ENCODE measurements at places on chromosomes 13 and 19.

DNA sequence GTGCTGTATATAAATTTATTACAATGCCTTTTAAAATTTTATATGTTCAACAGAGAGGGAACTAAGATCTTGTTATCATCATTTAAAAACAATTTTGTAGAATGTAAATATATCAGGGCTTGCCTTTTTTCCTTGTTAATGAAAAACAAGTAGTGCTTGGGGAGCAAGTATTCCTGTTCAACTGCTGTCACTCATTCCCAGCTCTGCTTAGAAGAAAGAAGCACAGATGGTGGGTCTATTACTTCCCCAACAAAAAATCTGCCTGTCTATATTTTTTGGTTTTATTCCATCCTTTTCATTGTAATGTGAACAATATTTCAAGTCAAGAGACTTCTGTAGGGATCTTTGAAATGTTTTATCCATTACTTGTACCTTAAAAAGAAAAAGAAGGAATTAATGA, 503.9 kb downstream of the GPC5 start:
- no peaks in the 10 kb centered on the region for H3K27me3 ChIP-seq
- no peak for DNase-seq
- no peaks in the 10 kb centered on the region for H3K36me3 ChIP-seq
- no peak overlapping the region for H3K27ac ChIP-seq
- no peaks in the 10 kb centered on the region for H3K4me1 ChIP-seq
- no peak overlapping the region for H3K4me3 ChIP-seq

DNA sequence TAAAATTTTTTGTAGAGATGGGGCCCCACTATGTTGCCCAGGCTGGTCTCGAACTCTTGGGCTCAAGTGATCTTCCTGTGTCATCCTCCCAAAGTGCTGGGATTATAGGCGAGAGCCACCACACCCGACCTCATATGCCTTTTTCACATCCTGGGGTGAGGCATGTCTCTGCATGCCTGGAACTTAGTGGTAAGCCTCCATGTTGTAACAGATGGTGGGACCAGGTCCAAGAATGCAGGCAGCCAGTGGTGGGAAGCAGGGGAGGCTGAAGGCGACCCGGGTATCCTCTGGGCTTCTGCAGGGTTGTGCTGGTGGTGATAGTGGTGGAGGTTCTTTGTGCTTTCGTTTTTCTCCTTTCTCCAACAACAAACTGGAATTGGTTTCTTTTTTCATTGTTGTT, 30.1 kb upstream of the CCDC124 start:
- H3K27ac ChIP-seq: no peak overlapping the region
- no peaks in the 10 kb centered on the region for H3K27me3 ChIP-seq
- no peaks in the 10 kb centered on the region for H3K36me3 ChIP-seq
- H3K4me3 ChIP-seq: no peak overlapping the region
- H3K4me1 ChIP-seq: no peaks in the 10 kb centered on the region

GRCh38 chr19:17263712-17264640, 569 bp downstream of the USHBP1 start:
- peak overlapping the region; percentile 24 for H3K27ac ChIP-seq
- DNase-seq: no peak
- peaks cover 5% of the 10 kb centered on the region for H3K36me3 ChIP-seq
- no peaks in the 10 kb centered on the region for H3K27me3 ChIP-seq
- peaks cover 9% of the 10 kb centered on the region for H3K4me1 ChIP-seq

- no peak overlapping the region for H3K27ac ChIP-seq
- DNase-seq: no peak
- no peaks in the 10 kb centered on the region for H3K36me3 ChIP-seq
- no peak overlapping the region for H3K4me3 ChIP-seq
- H3K27me3 ChIP-seq: no peaks in the 10 kb centered on the region
These were observed 16.1 kb upstream of the CYSLTR2 start for GRCh38 chr13:48637601-48638000.

DNA sequence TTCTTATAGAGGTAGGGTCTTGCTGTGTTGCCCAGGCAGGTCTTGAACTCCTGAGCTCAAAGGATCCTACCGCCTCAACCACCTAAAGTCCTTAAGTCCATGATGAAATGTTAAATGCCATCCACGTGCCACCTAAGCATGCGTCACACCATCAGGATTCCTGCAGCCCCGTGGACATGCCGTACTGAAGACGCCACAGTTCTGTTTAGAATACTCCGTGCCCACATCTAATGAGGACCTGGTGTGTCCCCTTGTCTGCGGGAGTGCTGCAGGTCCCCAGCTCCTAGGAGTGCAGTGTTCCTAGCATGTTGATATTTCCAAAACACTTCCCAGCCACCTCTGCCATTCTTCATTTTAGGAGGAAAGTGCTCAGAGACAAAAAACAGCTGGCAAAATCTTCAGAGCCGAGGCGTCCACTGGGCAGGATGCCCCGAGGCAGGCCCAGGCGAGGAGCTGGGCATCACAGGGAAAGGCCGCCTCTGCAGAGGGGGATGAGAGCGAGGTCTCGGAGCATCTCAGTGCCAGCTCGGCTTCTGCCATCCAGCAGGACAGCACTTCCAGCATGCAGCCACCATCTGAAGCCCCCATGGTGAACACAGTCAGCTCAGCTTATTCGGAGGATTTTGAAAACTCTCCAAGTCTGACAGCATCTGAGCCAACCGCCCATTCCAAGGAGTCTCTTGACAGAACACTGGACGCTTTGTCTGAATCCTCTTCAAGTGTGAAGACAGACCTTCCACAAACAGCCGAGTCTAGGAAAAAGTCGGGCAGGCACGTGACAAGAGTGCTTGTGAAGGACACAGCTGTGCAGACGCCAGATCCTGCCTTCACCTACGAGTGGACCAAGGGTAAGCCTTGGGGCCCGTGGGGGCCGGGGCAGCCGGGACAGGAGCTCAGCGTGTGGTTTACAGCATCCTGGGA, 13.2 kb downstream of the C19orf44 start:
- H3K27ac ChIP-seq: peak overlapping the region; percentile 73
- no peak overlapping the region for H3K4me3 ChIP-seq
- peaks cover 17% of the 10 kb centered on the region for H3K4me1 ChIP-seq
- no peaks in the 10 kb centered on the region for H3K27me3 ChIP-seq
- DNase-seq: no peak

DNA sequence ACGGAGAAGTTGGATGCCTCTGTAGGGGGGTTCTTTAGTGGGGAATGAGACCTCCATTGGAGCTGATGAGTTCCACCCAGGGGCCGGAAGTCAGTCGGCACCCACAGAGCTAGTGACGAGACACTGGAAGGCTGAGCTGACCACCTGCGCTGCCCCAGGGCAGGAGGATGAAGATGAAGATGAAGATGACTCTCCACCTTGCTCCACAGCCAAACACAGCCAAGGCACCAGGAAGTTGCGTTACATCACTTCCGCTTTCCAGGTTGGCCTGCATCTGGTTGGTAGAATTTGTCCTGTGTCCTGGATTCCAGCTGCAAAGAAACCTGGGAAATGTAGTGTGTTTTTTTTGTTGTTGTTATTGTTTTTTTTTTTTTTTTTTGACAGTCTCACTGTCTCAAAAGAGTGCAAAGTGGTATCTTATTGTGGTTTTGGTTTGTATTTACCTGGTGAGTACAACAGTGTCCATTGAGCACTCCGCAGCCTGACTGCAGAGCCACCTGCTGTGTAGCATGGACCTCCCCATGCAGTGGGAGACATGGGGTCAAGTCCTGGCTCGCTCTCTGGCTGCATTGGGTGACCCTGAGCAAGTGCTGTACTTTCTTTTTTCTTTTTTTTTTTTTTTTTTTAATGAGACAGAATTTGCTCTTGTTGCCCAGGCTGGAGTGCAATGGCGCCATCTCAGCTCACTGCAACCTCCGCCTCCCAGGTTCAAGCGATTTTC, 1.9 kb downstream of the TBC1D17 start:
- H3K27ac ChIP-seq: peak overlapping the region; percentile 98
- H3K4me3 ChIP-seq: no peak overlapping the region
- peaks cover 53% of the 10 kb centered on the region for H3K36me3 ChIP-seq
- H3K4me1 ChIP-seq: peaks cover 25% of the 10 kb centered on the region
- H3K27me3 ChIP-seq: no peaks in the 10 kb centered on the region
- DNase-seq: no peak

DNA sequence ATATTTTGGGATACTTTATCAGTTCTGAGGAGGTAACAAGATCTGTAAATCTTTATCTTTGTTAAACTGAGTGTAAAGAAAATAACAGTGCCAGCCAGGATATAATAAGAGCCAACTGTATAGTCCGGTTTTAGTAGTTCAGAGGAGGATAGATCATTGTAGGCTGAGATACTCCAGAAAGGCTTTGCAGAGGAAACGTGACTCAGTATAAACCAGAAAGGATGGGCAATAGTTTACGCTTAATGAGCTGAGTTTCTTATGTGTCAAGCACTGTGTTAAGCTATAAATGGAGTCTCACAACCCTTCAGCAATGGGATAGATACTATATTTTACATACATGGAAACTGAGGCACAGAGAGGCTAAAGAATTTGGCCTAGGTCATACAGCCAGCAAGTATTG, 3.8 kb downstream of the RFXAP start:
- H3K4me3 ChIP-seq: no peak overlapping the region
- H3K27ac ChIP-seq: no peak overlapping the region
- H3K36me3 ChIP-seq: no peaks in the 10 kb centered on the region
- H3K27me3 ChIP-seq: no peaks in the 10 kb centered on the region
- no peak for DNase-seq
- peaks cover 18% of the 10 kb centered on the region for H3K4me1 ChIP-seq

DNA sequence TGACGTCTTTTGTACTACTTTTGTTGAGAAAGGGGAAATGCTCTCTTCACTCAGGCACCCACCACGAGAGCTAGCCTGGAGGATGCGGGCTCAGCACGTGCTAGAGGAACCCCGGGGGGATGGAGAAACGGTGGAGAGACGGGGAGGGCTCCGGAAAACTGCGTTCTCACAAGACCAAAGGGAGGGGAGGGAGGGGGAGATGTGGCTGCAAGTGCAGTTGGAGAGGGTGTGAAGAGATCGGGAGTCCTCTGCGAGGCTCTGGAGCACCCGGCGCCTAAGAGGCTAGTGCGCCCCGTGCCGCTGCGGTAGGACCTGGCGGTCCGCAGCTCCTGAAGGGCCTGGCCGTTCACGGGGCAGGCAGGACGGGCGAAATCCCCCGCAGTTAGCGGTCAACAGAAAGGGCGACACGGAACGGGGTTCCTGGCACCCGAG, 43.4 kb upstream of the XPO4 start:
- H3K27ac ChIP-seq: no peak overlapping the region
- H3K4me3 ChIP-seq: no peak overlapping the region
- DNase-seq: no peak
- no peaks in the 10 kb centered on the region for H3K36me3 ChIP-seq
- peaks cover 6% of the 10 kb centered on the region for H3K27me3 ChIP-seq

Measured in esophagus squamous epithelium (tissue), 5 donors.